ENCODE measurements at places on chromosomes 6 and 20.

GRCh38 chr6:41639809-41640371 lies 1.6 kb downstream of the MDFI start:
- DNase-seq: no peak

DNA sequence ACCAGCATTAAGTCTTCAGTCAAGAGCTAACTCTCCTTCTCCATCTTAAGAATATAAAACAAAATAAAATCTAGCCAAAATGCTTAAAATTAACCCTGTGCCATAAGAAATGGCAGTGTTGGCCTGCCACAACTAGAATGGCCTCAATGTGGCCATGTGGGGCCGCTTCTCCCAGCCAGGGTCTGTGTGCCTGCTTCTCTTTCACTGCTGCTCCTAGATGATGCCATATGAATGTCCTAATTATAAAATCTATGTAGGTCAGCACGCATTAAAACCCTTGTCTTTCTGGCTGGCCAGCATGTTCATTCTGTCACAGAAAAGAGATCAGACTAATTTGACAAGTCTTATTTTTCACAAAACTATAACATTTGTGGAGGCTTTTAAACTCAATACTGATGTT lies 102.6 kb downstream of the C6orf118 start:
- DNase-seq: no peak

- DNase-seq: peak; percentile 74
Measured at GRCh38 chr6:7505189-7505699, 36.2 kb upstream of the DSP start.

DNA sequence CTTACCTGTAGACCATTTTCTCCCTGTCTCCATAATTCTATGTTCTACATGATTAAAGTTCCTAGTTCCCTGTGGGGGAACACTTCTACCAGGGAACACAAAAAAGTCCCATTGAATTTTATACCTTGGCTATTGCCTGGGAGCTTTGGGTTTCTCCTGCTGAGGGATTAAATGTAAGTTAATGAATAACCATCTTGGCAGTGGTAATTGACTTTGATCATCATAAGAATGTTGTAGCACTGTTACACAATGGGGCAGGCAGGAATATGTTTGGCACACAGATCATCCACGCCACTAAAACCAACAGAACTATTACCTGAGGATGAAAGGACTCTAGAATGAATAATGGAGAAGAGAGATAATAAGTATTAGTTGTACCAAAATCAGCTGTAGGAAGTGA lies 1106.2 kb upstream of the GJE1 start:
- DNase-seq: no peak

GRCh38 chr20:57369596-57369995 lies 18.5 kb downstream of the RAE1 start:
- no peak for DNase-seq

DNA sequence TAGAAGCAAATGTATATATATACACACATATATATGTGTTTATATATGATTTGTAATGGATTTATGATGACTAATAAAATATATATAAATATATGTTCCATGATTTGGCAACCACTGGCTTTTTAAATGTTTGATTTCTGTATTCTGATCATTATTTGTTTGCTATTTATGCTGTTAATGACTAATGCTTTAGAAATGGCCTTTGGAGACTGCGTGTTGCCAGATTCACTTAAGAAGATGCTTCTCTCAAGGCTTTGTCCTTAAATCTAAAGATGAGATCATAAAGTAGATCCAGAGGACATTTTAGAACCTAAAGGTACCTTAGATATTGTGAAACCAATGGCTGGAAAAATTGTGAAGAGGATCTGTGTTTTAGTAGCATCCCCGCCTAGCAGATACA lies 116.0 kb upstream of the SUPT3H start:
- no peak for DNase-seq

DNA sequence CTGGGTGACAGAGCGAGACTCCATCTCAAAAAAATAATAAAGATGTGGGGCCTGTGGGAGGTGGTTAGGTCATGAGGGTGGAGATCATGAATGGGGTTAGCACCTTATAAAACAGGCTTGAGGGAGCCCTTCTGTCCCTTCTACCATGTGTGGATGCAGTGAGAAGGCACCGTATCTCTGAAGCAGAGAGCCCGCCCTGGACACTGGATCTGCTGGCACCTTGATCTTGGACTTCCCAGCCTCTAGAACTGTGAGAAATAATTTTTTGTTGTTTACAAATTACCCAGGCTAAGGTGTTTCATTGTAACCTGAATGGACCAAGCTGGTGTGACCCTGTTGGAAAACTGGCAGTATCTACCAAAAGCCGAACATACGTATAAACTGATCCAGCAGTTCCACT lies 15.7 kb upstream of the PANK2 start:
- no peak for DNase-seq

DNA sequence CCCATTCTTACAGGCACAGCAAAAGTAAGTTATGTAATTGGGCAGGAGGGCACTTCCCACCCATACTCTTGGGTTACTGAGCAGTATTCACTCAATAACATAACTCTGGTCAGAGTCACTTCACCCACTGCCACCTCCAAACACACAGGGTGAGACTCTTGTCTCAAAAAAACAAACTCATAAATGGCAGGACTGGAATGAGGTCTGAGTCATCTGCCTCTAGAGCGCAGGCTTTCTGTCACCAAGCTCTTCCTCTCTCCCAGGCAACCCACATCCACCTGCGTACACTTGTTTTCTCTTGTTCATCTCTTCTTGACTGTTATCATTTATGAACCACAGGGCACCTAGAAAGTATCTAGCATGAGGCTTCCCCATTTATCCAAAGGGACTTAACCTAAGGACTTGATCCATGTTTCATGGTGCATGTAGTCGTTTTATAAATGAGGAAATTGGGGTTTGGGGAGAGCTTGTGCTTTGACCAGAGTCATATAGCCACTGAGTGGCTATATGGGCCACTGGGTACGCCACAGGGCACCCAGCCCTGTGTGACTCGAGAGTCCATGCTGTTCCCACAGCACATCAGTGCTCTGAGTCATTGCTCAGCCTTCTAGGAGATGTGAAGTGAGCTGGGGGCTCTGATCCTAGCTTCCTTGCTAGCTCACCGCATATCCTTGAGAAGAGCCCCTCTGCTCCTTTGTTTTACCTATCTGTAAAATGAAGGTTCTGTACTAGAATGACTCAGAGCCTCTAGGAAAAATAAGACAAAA lies 22.4 kb downstream of the C20orf173 start:
- DNase-seq: no peak

DNA sequence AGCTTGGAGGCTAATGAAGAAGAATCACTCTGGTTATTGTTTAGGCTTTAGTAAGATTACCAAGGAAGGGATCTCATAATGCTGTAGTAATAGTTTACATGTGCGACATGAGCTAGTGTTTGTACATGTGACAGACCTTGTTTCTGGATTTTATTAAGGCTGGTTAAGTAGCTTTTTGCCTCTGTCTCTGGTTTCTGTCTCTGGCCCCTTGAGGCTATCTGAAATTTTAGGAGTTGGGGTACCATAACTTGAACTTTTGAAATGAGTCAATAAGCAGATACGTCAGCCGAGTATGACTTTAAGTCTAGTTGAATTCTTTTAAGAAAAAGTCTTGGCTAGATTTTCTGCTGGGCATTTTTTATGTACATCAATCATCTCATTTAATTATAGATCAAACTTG lies 9.5 kb downstream of the CBFA2T2 start:
- DNase-seq: no peak

GRCh38 chr20:13119583-13119982 lies 101.5 kb upstream of the ISM1 start:
- peak; percentile 60 for DNase-seq

GRCh38 chr6:154619146-154619545 lies 108.7 kb upstream of the CNKSR3 start:
- DNase-seq: no peak

GRCh38 chr6:56570413-56571359 lies 72.0 kb downstream of the DST start:
- DNase-seq: peak; percentile 60

DNA sequence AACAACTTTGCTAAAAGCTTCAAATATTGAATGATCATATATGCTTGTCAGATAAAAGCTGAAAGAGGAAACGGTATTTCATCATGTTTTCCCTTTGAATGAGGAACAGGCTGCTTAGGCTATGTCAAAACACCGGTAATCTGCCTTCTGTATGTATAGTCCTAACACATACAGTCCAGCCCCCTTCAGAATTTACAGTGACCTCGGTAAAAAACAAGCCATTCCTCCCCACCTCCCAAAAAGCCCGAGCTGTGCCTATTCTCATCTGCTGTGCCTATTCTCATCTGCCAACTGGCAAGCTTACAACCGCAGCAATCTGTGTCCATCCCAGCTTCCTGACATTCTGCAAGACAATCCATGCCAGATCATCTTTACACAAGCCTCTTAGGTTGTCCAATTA lies 26.8 kb upstream of the UBE2J1 start:
- no peak for DNase-seq

- peak; percentile 49 for DNase-seq
Measured at GRCh38 chr6:31826793-31827285, 699 bp upstream of the HSPA1B start.

GRCh38 chr6:158703111-158703836 lies 53.4 kb downstream of the SYTL3 start:
- no peak for DNase-seq

DNA sequence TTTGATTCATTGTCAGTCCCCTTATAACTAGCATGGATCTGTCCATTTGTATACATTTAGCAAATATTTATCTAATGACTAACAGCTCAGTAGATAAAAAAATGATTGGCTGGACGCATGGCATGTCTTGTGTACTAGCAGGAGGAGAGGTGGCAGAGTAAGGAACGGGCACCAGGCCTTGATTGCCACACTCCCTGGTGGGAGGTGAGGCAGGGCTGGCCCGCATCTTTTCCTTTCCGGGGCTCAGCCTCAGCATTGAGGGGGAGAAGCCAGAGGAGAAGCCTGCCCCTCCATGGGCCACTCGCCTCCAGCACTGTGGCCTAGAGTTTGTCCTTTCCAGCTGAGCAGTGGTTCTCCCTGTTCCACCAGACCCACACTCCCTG lies 84.9 kb upstream of the TMEM181 start:
- DNase-seq: no peak

DNA sequence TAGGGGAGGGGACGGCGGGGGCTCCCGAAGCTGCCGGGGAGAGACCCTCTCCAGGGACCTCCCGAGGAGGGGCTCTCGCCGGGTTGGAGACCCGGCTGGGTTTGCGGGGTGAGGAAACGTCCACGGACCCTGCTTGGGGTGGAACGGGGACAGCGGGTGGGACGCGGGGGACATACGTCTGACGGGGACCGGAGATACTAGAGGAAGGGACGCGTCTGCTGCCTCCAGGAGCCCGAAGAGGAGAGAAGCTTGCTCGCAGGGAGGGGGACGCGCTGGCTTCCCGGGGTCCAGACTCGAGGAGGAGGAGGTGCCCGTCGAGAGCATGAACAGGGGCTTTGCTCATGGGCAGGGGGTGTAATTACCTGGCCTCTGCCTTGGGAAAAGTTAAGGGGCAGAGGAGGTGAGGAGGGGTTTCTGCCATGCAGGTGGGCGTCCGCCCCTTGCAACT lies 593 bp downstream of the DNMT3B start:
- no peak for DNase-seq

DNA sequence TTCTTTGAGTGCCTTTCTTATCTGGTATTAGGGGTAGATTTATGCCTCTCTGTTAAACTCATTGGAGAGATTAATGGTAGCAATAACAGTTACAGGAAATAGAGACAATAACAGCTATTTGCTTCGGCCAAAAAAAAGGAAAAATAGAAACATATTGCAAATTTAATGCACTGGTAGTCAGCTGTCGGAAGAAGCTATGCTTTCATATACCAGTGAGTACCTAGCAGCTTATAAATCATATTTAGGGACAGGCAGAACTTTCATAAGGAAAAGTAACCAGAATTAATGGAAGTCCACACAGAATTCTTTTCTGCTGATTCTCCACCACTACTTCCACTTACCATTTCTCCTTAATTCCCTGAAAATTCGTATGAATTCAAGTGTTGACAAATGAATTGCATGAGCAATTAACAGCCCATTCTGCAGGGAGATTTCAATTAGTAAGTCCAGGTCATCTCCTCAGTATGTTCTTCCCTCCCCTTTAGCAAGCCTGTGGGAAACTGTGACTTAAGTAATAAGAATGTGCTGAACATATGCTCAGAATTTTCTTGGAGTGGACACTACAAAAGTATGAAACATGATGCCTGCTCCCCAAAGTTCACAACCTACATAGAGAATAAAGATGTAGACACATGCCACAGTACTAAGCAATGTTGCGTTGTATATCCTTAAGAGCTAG lies 196.7 kb upstream of the KCNQ5 start:
- DNase-seq: no peak

GRCh38 chr6:53236241-53236640 lies 87.6 kb upstream of the GCM1 start:
- DNase-seq: no peak

- DNase-seq: no peak
Measured at GRCh38 chr6:149903938-149904611, 6.2 kb upstream of the RAET1E start.

DNA sequence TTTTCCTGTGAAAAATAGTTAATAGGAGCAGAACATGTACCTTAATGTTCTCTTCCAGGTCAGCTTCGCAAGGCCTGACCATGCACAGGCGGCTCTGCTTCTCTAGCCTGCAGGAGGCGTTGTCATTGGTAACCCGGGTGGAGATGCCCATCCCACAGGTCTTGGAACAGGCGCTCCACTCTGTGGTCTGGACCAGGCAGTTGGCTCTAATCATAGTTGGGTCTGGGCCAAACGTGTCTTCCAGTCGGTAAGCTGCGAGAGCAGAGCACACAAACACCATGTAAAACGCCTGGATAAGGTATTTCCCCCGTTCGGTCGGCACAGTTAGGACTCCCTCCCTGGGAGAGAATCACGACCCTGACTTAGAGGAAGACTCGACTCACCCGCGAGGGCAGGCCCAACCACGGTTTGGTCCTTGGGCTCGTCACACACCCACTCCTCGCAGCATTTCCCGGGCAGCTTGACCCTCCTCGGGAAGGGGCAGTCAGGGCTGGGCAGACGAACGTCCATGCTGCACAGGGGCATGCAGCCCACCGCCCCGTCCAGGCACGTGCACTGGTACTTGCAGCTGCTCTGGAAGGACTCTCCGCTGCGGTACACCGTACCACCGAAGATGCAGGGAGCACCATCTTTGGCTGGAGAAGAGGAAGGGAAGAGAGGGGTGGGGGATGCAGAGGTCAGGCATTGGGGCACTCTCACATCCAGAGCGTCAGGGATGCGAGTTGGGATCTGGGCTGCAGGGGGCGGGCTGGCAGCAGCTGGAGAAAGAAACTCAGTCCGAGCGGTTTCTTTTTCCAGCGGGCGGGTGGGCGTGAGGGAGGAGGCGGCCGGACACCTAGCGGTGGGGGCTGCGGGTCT lies 1.0 kb downstream of the CCN2 start:
- DNase-seq: peak; percentile 56

DNA sequence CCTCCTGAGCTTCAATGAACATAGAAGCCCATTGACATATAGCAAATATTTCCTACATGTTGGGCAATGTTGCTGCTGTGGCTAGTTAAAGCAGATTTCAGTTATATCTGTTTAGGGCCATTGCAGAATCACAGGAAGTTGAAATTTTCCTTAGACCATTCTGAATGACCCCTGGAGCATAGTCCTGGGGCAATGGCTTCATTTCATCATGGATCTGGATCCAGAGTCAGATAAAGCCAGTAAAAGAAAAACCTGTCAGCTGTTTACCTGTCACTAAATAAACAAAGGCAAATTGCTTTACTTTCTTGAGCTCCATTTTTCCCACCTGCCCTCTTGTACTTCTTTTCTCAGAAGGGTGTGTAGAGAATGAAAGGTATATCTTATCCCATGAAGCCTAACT lies 494.0 kb upstream of the MAP3K7 start:
- no peak for DNase-seq
